ENCODE measurements at places on chromosomes 7 and 10. TPM values are rescaled to one million over a fixed set of nuclear protein-coding genes. Genes with fewer than 3 reads are reported as not detected.

Gene SVOPL
- not detected for total RNA-seq

Gene CAV1
- 19.4 TPM for total RNA-seq

Gene LLCFC1
- total RNA-seq, result not detected

Gene ANK3
- total RNA-seq, result 14.8 TPM

Gene CFAP46
- total RNA-seq, result 3.8 TPM

Gene NUDT13
- total RNA-seq, result 1.9 TPM

DNA sequence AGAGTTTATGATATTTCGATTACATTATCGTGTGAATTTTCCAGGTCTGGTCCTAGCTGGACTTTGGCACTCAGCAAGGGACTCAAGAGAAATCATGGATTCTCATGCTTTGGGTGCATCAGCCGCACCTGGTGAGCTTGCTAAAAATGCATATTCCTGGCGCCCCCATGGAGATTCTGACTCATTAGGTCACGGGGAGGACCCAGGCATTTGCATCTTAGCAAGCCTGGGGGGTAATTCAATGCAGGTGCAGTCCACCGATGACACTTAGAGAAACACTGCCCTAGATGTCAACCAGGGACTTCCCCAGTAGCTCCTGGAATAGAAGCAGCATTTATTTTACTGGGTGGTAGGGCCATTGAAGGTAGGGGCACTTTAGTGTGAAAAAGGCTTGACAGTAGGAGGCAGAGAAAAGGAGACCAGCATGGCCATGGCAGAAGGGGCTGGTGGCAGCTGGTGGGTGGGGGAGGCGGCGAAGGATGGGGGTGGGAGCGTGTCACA, 29.9 kb upstream of the PDCD4 start:
- no peak for DNase-seq

DNA sequence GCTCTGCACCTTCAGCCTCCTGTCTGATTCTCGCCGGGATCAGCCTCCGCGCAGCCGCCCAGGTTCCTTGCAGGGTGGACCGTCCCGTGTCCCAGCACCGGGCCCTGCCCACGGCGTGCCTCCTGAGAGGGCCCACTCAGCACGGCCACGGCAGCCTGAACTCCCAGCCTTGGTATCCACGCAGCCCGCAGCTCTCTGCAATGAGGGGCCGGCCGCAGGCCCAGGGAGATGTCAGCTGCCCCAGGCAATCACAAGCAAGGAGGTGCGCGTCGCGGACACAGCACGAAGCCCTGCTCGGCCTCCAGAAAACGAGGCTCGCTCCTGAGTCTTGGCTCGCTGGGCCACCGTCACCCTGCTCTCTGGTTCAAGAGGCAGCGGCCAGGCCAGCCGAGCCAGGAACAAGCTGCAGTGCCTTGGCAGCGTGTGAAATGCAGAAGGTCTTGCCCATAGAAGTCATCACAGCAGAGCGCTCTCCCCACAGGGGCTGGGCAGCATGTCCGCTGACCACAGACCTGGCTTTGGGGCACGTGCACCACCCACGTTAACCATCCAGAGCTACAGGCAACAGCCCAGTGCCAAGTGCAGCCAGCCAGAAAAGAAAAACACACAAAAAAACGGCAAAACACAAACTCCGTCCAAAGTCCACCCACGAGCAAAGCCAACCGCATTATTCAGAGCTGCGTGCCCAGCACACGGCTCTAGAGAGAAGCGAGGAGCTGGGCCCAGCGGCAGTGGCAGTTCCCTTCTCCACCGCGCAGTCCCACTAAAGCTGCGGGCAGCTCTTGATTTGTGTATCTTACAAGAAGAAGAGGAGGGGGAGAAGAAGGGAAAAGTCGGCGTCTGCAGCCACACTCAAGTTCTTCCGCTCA, 13.9 kb downstream of the GPER1 start:
- DNase-seq, result no peak

- peak; percentile 74 for DNase-seq
These were observed 145.6 kb downstream of the PFKFB3 start for GRCh38 chr10:6348096-6348874.

DNA sequence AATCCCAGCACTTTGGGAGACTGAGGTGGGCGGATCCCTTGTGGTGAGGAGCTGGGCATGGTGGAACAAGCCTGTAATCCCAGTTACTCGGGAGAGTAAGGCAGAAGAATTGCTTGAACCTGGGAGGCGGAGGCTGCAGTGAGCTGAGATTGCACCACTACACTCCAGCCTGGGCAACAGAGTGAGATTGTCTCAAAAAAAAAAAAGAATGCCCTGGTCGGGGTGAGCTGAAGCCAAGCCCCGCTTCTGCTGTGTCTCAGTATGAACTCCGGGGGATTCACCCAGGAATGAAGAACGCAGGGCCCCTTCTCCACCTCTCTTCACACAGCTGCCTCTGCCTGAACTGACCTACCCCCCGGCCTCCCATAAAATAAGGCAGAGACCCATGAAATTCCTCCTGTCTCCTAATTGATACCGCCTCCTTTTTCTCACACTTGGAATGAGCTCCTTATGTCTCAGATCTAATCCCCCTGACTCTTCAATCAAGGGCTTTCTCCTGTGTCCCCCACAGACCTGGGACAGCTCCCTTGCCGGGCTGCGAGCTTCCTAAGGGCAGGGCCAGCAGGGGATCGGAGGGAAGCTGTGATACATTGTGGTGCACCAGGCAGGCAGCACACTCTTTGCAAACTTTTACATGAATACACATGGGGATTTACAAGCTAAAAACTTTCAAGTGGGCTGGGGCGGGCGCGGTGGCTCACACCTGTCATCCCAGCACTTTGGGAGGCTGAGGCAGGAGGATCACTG, 911 bp upstream of the ZP3 start:
- peak; percentile 29 for DNase-seq

GRCh38 chr7:72919256-72919775, 5.6 kb upstream of the POM121 start:
- no peak for DNase-seq

DNA sequence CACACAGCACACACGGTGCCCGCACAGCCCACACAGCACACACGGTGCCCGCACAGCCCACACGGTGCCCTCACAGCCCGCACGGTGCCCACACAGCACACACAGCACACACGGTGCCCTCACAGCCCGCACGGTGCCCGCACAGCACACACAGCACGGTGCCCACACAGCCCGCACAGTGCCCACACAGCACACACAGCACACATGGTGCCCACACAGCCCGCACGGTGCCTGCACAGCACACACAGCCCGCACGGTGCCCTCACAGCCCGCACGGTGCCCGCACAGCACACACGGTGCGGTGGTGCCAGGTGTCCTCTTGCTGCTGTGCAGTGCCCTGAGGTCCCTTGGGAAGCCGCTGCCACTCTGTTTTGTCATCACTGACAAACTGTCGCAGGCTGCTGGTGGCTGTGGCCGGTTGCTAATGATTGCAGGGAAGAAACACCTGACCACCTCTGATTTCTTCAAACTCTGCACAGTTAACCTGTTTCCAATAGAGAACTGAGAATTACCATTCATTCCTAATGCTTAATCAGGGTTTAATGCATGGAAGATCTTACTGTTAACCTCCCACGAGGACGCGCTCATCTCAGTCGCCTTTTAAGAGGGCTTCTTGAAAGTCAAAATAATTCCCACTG, 66.9 kb downstream of the GLRX3 start:
- no peak for DNase-seq

GRCh38 chr10:113274176-113274829, 278.6 kb upstream of the HABP2 start:
- DNase-seq, result no peak

- DNase-seq, result no peak
These were observed 49.0 kb upstream of the EN2 start for GRCh38 chr7:155408651-155409586.
